ENCODE measurements at places on chromosomes 5 and 9. TPM values are rescaled to one million over a fixed set of nuclear protein-coding genes. Genes with fewer than 3 reads are reported as not detected.

The WNT8A gene
- not detected for total RNA-seq

The SPATA31A6 gene
- total RNA-seq = not detected

The FAM221B gene
- total RNA-seq = not detected

The OMD gene
- total RNA-seq = 3.4 TPM

The PCDHGC4 gene
- 63.2 TPM for total RNA-seq

The ZNF462 gene
- total RNA-seq = 102 TPM

The TXNDC8 gene
- total RNA-seq = not detected

The DHX29 gene
- 34.3 TPM for total RNA-seq

The ARL10 gene
- 43.6 TPM for total RNA-seq

The WHRN gene
- 7.7 TPM for total RNA-seq

The PPP3R2 gene
- total RNA-seq = 0.45 TPM

The MBLAC2 gene
- total RNA-seq = 12.9 TPM

The APC gene
- total RNA-seq = 293 TPM

The SLC6A19 gene
- 0.09 TPM for total RNA-seq

The WDR36 gene
- total RNA-seq = 36.2 TPM

The SUSD3 gene
- total RNA-seq = 0.45 TPM

Data from cerebellum (tissue), 4 donors.